Activated naive CD8-positive, alpha-beta T cell treated with anti-CD3 and anti-CD28 coated beads for 36 hours (primary cell): ENCODE measurements at places on chromosomes 6 and 20. TPM values are rescaled to one million over a fixed set of nuclear protein-coding genes. Genes with fewer than 3 reads are reported as not detected.

Gene SH3BGRL2
- total RNA-seq: 5.2 TPM

Gene SLC26A8
- 0.06 TPM for total RNA-seq

Gene SYNCRIP
- total RNA-seq: 271 TPM

Gene GPR63
- total RNA-seq: 0.85 TPM

Gene C20orf202
- not detected for total RNA-seq

Gene MYL9
- total RNA-seq: not detected

Gene MYCT1
- total RNA-seq: not detected

Gene GLP1R
- 0.56 TPM for total RNA-seq

Gene YTHDF1
- 48.3 TPM for total RNA-seq

Gene NR2E1
- total RNA-seq: not detected

Gene MAK
- total RNA-seq: 0.47 TPM

Gene RGL2
- 15.0 TPM for total RNA-seq

Gene ISM1
- 3.2 TPM for total RNA-seq

Gene PKIG
- total RNA-seq: 8.8 TPM

Gene C6orf132
- total RNA-seq: 0.19 TPM

Gene PMEPA1
- 1.0 TPM for total RNA-seq

Gene BPIFA1
- not detected for total RNA-seq

Gene LPIN3
- total RNA-seq: 1.8 TPM
